ENCODE measurements at places on chromosomes 1 and 21.
A peak's percentile ranks its signal among the peaks of the same experiment; 100 is the strongest.

- no peak for DNase-seq
Measured at GRCh38 chr1:67688526-67689219, 3.7 kb downstream of the GADD45A start.

DNA sequence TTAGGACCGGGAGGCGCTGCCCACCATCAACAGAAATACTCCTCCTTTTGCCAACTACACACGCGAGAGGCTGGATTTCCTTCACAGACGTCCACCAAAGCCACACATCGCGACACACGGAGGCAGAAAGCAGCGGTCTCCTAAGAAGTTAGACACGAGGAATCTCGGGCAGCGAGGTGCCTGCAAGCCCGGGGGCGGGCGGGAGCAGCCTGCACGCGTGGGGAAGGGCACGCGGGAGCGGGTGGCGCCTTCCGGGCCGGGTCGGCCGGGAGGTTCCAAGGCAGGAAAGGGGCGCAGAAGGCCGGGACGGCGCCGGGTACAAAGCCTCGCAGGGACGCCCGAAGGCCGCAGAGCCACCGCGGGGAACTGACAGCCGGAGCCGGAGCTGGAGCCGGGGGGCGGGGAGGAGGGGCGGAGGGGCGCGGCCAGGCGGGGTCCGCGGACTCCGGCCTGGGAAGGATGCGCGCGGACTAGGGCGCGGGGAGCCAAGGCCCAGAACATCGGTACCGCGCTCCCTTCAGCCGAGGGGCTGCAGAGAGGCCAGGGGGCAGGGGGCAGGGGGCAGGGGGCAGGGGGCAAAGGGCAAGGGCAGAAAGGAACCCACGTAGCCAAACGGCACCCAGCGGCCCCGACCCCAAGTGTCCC, 722 bp downstream of the NPHP4 start:
- no peak for DNase-seq

DNA sequence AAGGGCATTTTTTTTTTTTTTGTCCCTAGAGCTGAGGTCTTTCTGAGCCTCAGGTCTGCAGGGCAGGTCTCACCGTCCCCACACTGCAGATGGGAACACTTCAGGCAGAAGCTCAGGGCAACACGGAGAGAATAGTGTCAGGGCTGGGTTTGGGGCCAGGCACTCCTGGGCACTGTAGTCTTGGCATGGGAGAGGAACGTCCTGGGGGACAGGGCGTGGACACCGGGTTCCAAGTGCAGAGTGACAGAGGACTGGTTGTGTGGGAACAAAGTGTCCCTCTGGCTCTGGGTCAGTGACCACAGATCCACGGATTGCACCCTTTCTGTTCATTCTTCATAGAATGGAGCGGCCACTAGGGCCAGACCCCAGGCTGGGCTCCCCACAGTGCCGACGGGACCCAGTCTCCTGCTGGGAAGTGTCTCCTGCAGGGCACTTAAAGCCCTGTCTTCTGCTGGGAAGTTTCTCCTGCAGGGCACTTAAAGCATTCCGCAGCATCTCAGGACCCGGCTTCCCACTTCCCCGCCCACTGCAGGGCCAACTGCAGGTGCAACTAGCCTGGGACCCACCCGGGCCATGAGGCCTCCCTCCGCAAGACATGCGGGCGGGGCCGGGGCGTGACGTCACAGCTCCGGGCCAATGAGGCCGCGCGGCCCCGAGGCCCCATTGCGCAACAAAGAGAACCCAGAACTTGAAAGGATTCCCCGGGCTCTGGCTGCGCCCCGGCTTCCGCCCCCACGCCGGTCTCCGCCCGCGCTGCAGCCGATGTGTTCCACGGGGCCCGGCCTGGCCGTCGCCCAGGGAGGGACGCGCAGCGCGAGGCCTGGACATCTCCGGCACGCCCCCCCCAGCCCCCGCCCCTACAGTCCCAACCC, 1.2 kb downstream of the GPR153 start:
- DNase-seq: peak; percentile 72

- DNase-seq: no peak
Measured at GRCh38 chr1:178875936-178876335, 5.1 kb upstream of the ANGPTL1 start.

DNA sequence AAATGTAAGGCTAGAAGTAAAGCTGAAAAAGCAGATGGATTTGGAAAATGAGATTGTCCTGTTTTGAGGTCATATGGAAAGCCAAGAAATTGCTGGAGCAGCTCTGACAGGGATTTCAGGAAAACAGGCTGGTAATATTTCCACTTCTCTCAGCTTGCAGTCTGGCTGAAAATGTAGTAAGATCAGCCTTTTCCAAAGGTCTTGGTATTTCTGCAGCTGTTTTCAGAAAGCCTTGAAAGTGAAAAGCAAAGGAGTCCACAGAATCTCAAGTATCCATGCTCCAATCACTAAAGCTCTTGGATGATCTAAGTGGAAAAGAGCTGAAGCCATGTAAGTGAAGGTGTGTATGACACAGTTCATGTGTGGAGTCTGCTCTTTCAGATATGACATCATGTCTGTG, 41.6 kb upstream of the APOBEC4 start:
- DNase-seq: no peak

GRCh38 chr1:236122176-236122575, 20.2 kb upstream of the GPR137B start:
- DNase-seq: no peak

GRCh38 chr1:95013950-95014574, 58.7 kb downstream of the ALG14 start:
- no peak for DNase-seq

DNA sequence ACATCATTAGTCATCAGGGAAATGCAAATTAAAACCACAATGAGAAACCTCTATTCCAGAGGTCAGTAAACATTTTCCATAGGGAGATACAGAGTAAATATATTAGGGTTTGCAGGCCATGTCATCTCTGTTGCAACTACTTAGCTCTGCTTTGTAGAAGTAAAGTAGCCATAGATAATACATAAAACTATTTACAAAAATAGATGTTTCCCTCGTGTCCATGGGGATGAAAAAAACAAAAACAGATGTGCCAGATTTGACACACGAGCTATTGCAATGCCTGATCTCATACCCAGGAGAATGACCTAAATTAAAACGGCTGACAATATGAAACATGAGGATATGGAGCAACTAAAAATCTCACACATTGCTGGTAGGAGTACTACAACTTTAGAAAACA, 17.3 kb downstream of the LTN1 start:
- DNase-seq: peak; percentile 41

DNA sequence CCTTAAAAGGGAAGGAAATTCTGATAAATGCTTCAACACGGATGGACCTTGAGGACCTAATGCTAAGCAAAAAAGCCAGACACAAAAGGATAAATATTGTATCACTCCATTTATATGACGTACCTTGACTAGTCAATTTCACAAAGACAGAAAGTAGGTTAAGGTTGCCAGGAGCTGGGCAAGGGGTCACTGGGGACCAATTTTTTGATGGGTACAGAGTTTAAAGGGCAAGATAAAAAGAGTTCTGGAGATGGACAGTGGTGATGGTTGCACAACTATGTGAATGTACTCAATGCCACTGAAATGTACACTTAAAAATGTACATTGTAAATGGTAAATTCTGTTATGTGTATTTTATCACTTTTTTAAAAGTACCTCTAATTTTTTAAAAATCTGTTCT, 32.1 kb upstream of the SLAMF9 start:
- DNase-seq: no peak

DNA sequence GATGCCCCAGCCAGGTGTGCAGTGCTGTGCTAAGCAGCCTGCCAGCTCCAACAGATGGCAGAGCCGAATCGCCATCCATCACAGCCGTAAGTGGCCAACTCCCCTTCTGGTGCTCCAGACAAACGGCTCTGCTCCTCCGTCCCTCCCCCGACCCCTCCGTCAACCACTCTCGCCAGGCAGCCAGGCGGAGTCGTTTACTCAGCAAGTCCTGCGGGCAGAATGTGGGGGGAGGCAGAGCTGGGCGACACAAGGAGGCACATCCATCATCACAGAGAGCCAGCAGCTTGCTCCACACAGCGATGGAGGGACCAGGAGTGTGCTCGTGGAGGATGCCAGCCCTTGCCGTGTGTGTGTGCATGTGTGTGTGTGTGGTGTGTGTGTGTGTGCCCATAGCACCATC, 206.6 kb upstream of the GRIK3 start:
- DNase-seq: no peak

GRCh38 chr21:40829791-40830190, 17.2 kb downstream of the DSCAM start:
- DNase-seq: no peak

- DNase-seq: peak; percentile 34
Measured at GRCh38 chr21:16082038-16082816, 352.4 kb downstream of the USP25 start.

GRCh38 chr21:29125191-29125590, 5.3 kb upstream of the MAP3K7CL start:
- no peak for DNase-seq

- DNase-seq: peak; percentile 50
Measured at GRCh38 chr1:55244476-55245099, 29.4 kb upstream of the USP24 start.

DNA sequence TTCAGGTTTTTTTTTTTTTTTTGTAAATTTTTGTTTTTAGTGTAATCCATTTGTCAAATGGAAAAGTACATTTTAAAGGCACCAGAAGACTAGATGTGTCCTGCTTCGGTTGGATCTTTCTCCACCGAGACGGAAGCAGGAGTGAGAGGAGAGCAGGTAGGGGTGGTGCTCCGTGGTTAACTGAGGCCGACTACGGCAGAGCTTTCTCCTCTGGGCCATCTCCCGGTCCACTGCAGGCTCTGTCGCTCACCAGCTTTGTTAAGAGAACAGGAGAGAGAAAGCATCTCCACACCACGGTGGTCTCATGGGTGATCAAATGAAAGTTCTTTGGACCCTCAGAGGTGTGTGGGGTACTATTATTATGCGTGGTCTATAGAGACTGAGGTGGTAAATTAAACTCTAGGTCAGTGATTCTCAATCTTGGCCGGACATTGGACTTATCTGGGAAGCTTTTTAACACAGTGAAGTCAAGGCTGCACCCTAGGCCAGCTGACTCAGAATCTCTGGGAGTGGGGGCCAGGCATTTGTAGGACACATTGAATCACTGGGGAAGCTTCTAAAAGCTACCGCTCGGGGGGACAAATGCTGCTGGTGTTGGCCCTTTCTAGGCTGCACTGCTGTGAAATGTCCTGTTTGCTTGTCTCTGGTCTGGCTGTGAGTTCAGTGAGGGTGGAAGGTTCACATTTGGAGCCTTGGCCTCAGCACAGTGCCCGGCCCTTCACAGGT, 25.0 kb downstream of the ABCA4 start:
- peak; percentile 28 for DNase-seq

DNA sequence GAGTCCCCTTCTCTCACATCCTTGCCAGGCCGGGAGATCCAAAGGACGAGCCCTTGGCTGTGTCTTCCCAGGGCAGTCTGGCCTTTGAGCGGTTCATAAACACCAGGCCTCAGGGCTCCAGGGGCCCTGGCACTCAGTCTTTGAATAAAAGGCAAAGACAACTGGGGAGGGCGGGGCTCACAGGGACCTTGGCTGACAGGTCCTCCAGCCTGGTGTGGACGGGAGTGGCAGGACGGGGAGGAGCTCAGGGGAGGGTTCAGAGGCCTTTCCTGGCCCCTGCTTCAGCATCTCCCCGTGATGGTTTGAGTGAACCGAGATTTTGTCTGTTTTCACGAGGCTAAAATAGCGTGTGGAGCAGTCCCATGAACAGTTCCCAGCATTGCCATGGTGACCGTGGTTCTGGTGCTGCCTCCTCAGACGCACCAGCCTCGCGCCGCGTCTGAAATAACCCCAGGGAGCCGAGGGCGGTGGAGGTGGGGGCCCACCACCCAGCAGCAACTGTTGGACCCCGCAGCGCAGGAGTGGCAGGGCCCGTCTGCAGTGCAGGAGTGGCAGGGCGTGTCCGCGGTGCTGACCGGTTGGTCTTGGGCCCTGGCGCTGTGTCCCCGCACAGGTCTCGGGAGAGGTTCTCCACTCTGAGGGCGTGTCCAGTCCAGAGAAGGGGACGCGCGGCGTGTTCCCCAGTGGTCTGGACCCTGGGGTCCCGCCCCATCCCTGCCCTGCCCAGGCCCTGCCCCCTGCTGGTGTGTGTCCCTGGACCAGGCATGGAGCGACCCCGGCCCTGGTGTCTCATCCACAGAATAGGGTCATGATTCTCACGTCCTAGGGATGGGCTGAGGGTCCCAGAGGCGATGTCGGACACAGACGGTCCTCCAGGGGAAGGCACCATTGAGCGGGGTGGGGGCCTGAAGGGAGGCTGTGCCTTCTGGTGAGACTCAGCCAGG, 7.1 kb upstream of the PRKCZ start:
- DNase-seq: no peak

GRCh38 chr1:186418503-186418902, 42.4 kb downstream of the PDC start:
- DNase-seq: no peak

- DNase-seq: no peak
Measured at GRCh38 chr1:192261476-192261875, 55.3 kb upstream of the RGS21 start.

DNA sequence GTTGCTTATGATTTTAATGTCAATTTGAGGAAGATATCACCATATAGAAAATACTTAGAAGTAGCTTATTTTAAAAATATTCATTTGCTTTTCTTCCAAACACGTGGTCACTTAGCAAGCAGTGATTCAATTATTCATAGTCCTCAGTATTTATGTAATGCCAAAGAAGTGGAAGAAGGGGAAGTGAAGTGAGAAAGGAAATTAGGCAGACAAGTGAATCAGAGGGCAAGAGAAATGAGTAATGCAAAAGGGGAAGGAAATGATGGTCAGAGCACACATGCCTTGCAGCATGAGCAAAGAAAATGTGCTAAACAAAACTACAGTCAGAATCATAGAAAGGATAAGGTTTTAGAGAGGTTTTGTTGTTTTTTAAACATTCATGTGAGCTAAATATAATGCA, 31.8 kb downstream of the SDCCAG8 start:
- DNase-seq: peak; percentile 89

GRCh38 chr1:70290218-70290617, 64.3 kb downstream of the ANKRD13C start:
- peak; percentile 23 for DNase-seq

- no peak for DNase-seq
Measured at GRCh38 chr1:231068762-231069161, 28.7 kb upstream of the FAM89A start.

DNA sequence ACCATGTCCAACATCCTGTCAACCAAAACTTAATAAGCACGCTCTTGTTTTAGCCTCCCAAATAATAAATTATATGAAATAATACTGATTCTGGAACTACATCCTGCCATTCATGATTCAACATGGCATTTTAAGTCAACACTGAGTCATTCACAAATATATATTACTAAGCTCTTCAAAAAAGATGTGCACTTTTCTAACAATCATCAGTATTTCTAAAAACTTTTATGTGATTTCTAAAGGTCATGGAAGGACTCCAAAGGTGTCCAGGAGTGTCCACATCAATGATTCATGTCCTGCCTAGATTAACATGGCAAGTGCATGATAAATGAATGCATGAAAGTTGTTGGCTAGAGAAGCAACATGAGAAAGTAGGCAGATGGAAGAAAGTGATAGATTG, 51.6 kb downstream of the NEGR1 start:
- peak; percentile 45 for DNase-seq

GRCh38 chr1:225954753-225955152, 13.7 kb upstream of the LEFTY2 start:
- DNase-seq: no peak

GRCh38 chr1:24415910-24416665, 486 bp downstream of the NIPAL3 start:
- DNase-seq: peak; percentile 19

GRCh38 chr1:190022709-190023108, 455.0 kb downstream of the BRINP3 start:
- DNase-seq: peak; percentile 10
